NCI-H2081 treated with DMSO at 0.1 percent for 48 hours (cell line): ENCODE measurements at places on chromosomes 4 and X.

- no peak for DNase-seq
These were observed 25.7 kb downstream of the USP53 start for GRCh38 chr4:119238068-119238722.

GRCh38 chr4:144674711-144675110, 28.8 kb downstream of the HHIP start:
- no peak for DNase-seq

GRCh38 chr4:124253080-124253479, 459.5 kb downstream of the ANKRD50 start:
- DNase-seq = peak; percentile 71

DNA sequence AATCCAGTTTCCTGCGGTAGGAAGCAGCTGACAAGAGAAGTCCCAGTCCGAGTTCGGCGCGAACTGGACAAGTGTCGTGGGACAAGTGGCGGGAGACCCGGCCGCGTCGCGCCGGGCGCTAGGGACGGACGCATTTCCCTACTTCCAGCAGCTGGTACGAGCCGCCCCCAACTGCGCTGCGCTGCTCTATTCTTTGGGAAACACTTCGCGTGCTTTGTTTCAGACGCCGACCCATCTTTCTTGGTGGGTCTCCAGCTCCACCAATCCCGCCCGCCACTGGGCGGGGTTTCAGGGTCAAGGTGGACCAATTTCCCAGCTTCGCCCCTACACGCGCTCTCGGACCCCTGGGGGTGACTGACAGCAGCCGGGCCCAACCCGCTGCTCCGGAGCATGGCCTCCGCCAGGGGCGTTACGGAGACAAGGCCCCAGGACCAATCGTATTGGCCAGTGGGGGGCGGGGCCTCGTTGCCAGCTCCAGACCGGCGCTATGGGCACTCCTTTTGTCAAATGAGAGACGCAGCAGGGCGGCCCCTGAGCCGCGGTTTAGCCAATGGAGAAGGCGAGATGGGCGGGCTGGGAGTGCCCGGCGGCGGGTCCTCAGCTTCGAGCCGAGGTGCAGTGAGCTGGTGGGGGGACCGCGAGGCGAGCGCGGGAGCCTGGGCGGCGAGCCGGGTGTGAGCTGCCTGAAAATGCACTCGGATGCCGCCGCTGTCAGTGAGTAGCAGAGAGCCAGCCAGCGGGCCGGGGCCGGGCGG, at the start of gene DCUN1D4:
Gene DCUN1D4 (plus strand): TSS at position 600 of the 755 bp plus-strand sequence. CDS start 90 bp downstream, at position 690.
- DNase-seq = peak; percentile 90

DNA sequence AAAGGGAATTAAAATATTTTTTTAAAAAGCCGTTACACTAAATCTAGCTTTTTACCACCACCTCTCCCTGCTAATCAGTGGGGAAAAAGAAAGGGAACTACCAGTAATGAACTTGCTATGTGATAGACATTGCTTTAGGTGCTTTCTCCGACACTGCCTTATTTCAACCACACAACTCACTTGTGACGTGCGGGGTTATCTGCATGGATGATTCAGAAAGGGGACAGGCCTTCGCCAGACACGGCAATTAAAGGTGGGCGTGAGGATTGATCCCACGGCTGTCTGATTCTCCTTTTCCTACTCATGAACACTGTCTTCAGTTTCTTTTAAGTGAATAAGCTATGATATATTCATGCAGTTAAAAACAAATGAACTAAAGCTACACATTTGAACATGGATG, 882 bp upstream of the CXCR3 start:
- DNase-seq = no peak

DNA sequence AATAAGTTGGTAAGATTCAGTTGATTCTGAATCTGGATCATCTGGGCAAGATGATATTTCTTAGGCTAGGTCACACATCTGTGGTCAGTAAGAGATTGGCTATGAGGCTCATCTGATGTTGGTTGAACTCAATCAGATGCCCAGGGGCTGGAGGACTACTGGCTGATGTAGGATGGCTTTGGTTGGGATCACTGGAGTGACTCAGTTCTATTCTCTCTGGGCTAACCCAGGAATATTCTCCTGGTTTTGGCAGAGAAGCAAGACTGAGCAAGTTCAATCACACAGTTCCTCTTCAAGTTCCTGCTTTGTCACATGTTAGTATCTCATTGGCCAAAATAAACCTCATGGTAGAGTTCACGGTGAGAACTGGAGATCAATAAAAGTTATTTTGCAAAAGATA, 902.3 kb upstream of the SLIT2 start:
- no peak for DNase-seq

- no peak for DNase-seq
These were observed 819.6 kb upstream of the EPHA5 start for GRCh38 chr4:66489783-66490452.

- DNase-seq = no peak
These were observed 10.0 kb upstream of the PLK4 start for GRCh38 chr4:127870688-127871087.

DNA sequence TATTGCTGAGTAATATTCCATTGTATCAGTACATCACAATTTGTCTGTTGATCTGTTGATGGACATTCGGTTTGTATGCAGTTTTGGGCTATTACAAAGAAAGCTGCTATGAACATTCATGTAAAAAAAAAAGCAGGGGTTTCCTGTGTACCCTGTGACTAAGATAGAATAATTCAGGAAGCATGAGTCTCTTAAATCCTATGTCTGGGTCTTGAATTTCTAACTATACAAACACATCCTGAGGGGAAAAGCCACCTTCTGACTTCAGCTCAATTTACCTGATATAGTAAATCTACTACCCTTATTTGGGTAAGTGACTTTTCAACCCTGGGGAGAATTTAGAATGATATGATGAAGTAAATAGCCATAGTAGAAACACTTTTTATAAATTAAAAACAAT, 94.6 kb upstream of the FUNDC1 start:
- DNase-seq = no peak

DNA sequence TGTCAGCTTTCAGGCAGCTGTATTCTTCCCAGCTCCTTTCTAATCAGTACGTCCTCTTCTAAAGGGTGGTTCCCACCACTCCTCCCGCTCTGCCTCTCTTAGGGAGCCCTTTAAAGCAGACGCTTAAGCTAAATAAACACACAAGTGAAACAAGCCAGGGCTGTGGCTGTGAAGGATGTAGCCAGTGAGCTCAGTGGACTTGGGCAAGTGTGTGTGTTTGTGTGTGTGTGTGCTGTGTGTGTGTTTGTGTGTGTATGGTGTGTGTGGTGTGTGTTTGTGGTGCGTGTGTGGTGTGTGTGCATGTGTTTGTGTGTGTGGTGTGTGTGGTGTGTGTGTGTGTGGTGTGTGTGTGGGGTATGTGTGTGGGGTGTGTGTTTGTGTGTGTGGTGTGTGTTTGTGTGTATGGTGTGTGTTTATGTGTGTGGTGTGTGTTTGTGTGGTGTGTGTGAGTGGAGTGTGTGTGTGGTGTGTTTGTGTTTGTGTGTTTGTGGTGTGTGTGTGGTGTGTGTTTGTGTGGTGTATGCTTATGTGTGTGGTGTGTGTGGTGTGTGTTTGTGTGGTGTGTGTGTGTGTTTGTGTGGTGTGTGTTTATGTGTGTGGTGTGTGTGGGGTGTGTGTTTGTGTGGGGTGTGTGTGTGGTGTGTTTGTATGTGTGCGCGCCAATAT, 283.3 kb downstream of the PTTG2 start:
- DNase-seq = no peak

- DNase-seq = no peak
These were observed 4.6 kb downstream of the HTT-AS start for GRCh38 chr4:3069661-3070199.

GRCh38 chr4:130747842-130748241, 1651.9 kb downstream of the C4orf33 start:
- DNase-seq = no peak

- DNase-seq = no peak
These were observed 1.7 kb upstream of the USP53 start for GRCh38 chr4:119210775-119211174.

- DNase-seq = no peak
These were observed 21.0 kb downstream of the JAKMIP1 start for GRCh38 chr4:6179362-6179761.

- DNase-seq = no peak
These were observed 85.0 kb upstream of the ZNF81 start for GRCh38 chrX:47751670-47752069.

GRCh38 chr4:29565256-29565655, 1154.9 kb upstream of the PCDH7 start:
- DNase-seq = no peak
